Kidney (tissue), 22 donors: ENCODE measurements at places on chromosomes 3 and 15.

GRCh38 chr15:78129077-78129750, 2.0 kb downstream of the CIB2 start:
- peak; percentile 41 for DNase-seq

GRCh38 chr15:73081321-73081958, 29.2 kb downstream of the NEO1 start:
- peak; percentile 86 for DNase-seq

GRCh38 chr3:64216274-64217147, 8.8 kb downstream of the PRICKLE2 start:
- DNase-seq = no peak

- DNase-seq = no peak
These were observed 22.6 kb upstream of the TEX9 start for GRCh38 chr15:56342653-56343052.

DNA sequence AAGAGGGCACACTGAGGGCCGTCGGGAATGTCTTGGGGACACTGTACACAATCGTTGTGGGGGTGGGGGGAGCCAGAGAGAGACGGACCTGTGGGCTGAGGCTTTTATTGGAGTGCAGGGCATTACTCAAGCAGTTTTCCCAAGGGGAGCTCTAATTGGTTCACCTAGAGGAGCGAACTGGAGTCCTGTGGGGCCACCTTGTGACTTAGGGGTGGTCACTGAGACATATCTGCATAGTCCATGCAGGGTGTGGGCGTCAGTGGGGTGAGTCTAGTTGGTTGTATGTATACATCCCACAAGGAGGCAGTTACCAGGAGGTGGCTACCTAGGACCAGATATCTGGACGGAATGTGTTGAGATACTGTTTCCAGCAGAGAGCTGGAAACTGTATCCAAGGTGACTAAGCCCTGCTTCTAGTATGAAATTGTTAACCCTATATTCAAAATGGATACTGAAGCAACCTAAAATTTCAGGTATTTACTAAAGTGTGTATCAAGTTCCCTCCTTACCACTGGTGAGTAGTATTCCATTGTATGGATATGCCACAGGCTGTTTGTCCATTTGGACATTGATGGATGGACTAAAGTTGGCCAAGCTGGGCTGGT, 2.6 kb upstream of the PIGZ start:
- DNase-seq = no peak

DNA sequence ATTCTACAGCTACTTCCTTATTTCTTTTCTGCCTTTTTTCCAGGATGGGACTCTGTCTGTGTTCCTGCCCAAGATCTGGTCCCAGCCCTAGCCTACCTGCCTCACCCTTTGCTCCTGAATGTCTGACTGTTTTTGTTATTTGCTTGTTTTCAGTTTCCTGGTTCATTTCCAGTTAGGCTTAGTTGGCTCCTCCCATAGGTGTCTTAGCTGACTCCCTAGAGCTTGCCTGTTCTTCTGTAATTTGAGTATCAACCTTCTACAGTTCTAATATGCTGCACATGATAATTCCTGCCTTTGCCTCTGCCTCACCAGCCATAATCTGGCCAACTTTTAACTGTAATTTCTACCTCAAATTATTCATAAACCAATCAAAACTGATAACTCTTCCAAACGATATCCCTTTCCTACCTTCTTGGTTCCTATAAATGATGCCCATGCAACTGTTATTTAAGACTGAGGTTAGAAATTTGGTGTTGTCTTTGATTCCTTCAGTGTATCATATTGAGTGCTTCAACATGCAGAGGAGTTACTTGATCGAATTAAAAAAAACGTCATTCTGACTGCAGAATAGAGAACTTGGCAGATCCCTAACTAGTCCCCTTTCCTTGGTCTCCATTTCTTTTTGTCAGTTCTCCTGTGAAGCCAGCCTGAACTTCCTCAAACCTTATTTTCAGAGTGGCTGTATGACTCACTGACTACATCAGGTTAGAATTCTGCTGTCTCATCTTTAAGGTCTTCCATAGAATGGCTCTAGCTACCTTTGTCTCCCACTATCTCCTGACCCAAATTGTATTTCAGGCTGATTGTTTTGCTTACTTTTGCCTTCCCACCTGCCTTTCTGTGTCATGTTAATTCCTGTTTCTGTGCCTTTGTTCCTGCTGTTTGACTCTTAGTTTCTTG, 8.4 kb downstream of the GOLM2 start:
- peak; percentile 32 for DNase-seq

- DNase-seq = no peak
These were observed 49.1 kb upstream of the LIMD1 start for GRCh38 chr3:45545476-45545875.

- DNase-seq = no peak
These were observed 8.8 kb upstream of the EXOG start for GRCh38 chr3:38487323-38487722.

- DNase-seq = no peak
These were observed 115.6 kb downstream of the FNDC3B start for GRCh38 chr3:172154768-172155664.

DNA sequence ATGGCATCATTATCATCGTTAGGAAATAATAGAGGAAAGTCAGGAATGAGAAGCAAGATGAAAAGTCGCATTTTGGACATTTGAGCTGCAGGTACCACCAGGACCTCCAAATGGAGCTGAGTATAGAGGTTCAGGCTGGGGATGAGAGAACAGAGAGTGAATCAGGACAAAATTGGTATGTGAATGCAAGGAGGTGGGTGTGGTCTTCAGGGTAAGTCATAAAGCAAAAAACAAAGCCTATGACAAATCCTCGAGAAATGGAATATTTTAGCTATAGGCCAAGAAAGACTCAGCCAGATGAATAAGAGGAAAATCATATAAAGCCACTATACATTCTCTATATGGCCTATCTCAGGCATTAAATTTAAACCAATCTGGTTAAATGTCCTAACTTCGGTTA, 841.3 kb downstream of the ROBO1 start:
- DNase-seq = no peak

GRCh38 chr3:119973018-119973646, 121.1 kb downstream of the GSK3B start:
- no peak for DNase-seq

DNA sequence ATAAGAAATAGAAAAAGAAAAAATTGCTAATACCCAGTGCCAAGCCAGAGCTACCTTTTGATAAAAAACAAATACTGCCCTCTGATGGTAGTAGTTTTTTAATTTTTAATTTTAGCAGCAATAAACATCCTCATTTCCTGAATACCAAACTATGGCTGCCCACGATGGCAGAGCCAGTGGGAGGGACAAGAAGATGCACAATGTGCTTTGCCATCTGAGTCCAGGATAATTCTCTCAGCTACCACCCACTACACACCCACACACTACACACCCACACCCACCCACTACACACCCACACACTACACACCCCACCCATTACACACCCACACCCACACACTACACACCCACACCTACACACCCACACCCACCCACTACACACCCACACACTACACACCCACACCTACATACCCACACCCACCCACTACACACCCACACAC, 17.8 kb downstream of the CEP19 start:
- DNase-seq = no peak

DNA sequence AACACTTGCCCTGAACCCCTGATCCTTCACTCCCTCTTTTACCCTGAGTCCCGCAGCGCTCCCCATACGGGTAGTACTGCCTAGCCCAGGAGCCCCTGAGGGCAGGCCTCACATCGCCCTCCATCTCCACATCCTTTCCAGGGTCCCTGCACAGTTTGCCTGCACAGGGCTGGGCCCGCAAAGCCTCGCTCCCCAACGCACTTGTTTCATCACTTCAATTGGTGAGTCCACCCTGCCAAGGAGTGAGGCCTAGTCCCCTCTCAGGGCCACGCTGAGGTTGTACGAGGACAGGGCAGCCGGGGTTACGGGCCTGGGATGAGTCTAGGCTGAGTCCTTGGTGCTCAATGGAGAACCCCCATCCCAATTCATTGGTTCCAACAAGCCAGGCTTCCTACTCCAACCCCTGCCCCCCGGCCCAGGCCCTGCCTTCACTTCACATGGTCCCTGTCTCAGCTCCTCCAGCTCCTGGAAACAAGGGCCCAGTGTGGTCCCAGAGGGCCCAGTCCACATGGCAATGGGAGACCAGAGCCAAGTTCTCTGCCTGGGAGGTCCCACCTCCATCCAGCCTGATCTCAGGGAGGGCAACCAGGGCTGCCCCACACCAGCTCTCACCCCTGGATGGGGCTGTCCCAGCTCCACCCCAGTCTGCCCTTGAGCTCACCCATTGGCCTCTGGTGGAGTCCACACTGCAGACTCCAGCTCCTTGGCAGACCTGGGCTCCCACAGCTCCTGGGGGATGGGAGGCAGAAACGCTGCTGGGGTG, 12.4 kb upstream of the CLK3 start:
- DNase-seq = no peak

GRCh38 chr3:24853685-24854490, 359.2 kb upstream of the THRB start:
- no peak for DNase-seq

DNA sequence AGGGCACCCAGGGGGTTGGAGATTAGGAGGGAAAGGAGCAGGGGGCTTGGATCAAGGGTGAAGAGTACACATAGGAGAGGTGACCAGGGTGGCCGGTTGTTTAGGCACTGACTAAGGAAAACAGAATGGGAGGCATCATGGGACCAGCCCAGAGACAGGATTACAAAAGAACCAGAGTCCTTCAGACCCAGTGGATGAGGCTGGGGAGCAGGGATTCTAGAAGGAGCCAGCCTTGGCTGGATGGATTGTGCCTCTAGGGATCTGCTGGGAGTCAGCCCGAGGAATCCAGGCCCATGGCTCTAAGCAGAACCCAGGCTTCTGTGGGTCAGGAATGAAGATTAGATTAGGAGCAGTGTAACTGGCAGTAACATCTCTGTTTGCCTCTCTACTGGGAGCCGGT, 98.6 kb downstream of the ARNT2 start:
- no peak for DNase-seq

GRCh38 chr15:62877276-62877857, 165.2 kb upstream of the TPM1 start:
- no peak for DNase-seq

DNA sequence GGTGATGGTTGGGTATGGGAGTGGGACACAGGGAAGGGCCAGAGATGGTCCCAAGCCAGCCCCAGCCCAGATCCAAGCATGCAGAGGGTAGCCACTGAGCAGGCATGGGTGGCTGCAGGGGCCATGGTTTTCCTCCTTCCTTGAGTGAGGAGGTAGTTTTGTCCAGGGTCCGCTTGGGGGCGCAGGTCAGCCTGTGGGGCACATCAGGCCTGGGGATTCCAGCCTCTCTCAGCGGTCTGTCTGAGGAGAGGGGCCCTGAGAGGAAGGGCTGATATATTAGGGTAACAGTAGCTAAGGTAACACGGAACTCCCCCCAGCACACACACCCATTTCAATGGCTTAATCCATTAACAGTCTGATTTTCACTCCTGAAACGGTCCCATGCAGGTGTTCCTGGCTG, 22.7 kb upstream of the LCTL start:
- DNase-seq = no peak

DNA sequence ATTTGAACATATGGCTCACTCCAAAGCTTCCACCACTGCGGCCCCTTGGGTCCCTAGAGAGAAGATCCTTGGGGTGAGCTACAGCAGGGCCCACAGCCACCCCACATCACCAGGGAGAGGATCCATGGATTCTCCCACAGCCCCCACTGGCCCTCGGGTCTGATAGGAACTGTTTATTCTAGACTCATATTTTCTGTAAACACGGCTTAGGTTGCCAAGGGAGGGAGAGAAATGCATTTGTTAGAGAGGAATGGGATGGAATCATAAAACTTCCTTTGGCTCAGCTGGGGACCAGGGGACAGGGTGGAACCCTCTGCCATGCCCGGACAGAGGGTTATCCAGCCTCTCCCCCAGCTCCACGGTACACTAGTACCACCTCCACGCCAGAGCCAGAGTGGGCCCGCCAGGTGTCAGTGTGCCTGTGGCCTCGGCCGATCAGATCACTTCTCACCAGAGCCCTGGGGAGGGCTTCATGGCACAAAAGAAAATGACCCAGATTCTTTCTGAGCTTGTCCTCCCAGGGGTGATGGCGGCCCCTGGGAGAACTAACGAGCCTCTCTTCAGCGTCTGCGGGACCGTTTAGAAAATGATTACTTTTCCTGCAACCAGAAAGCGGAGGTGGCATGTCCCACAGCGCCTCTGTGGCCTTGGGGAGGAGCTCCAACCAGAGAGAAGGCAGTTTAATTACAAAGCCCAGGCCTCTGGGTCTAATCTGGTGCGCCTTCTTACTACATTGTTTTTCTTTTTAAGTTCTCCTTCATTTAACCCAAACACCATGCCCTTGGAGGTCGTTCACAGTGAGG, 33.7 kb downstream of the ADCY5 start:
- peak; percentile 56 for DNase-seq

DNA sequence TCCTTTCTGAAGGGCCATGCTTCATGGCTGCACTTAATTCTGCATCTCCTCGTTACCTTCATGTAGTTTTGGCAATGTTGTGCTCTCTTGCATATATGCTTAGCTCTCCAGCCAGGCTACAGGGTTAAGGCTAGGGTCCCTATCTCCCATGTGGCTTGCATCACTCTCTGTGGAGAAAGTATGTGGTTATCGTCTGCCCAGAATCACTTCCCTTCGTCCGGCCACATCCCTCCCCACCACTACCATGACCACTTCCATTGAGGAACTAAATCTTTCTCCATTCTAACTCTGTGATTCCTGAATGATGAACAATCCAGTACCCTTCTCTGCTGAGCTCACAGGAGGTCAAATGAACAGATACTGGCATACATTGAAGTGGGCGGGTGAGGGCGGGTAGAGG, 34.0 kb downstream of the WWTR1 start:
- no peak for DNase-seq

GRCh38 chr3:32334675-32335074, 57.0 kb upstream of the CMTM7 start:
- no peak for DNase-seq

- peak; percentile 88 for DNase-seq
These were observed 129.0 kb downstream of the MYLK start for GRCh38 chr3:123755085-123755484.

GRCh38 chr3:152550284-152550683, 281.6 kb downstream of the MBNL1 start:
- no peak for DNase-seq

DNA sequence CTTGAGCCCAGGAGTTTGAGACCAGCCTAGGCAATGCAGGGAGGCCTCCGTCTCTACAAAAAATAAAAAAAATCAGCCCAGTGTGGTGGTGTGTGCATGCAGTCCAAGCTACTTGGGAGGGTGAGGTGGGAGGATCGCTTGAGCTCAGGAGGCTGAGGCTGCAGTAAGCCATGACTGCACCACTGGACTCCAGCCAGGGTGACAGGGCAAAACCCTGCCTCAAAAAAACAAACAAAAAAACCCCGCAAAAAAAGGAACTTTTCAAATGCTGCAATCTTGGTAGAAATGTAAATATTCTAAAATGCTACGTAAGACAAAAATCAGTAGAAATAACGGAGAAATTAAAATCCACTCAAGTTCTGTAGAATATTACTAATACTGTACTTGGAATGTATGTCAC, 108.1 kb upstream of the MELTF start:
- DNase-seq = no peak

GRCh38 chr3:186035277-186035676, 73.6 kb downstream of the ETV5 start:
- DNase-seq = no peak

DNA sequence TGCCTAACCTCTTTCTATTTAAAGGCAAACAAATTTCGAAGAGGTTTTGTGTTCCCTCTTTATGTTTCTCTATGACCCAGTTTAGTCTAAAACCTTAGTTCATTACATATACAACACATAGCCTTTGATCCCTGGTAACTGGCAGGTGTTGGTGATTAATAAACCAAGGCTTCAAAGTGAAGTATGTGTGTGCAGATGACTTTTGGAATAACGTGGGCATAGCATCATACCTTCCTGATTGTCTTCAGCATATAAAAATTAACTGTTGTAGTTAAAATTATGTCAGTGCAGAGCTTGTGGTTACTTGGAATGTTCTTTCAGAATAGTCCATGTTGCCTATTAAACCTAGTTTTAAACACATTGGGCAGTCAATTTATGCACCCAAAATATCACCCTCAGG, 608.3 kb downstream of the ROBO2 start:
- no peak for DNase-seq
